Ascending aorta (tissue), 2 donors: ENCODE measurements at places on chromosomes 5 and 9. TPM values are rescaled to one million over a fixed set of nuclear protein-coding genes. Genes with fewer than 3 reads are reported as not detected.

GRCh38 chr5:31469886-31470285, 62.0 kb downstream of the DROSHA start:
- no peak for DNase-seq

GRCh38 chr5:118921866-118922265, 66.5 kb downstream of the DTWD2 start:
- no peak for DNase-seq

- no peak for DNase-seq
Measured at GRCh38 chr5:88886746-88887341, 3.9 kb upstream of the MEF2C start.

DNA sequence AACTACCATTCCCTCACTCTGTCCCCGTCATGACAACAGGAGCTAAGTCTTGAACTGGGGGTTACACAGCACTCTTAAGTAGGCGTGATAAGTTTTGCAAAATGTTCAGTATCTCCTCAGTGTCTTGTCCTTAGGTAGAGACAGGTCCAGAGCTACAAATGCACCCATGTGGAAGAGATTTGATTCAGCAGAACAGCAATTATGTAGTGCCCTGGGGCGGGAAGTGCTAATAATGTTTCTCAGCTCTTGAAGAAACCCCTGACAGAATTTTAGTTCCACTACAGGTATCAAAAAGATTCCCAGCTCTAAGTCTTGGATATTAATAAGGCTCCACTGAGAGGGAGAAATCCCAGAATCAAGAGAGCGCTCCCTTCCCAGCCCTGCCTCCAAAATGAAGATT, 49.6 kb downstream of the DCP2 start:
- no peak for DNase-seq

DNA sequence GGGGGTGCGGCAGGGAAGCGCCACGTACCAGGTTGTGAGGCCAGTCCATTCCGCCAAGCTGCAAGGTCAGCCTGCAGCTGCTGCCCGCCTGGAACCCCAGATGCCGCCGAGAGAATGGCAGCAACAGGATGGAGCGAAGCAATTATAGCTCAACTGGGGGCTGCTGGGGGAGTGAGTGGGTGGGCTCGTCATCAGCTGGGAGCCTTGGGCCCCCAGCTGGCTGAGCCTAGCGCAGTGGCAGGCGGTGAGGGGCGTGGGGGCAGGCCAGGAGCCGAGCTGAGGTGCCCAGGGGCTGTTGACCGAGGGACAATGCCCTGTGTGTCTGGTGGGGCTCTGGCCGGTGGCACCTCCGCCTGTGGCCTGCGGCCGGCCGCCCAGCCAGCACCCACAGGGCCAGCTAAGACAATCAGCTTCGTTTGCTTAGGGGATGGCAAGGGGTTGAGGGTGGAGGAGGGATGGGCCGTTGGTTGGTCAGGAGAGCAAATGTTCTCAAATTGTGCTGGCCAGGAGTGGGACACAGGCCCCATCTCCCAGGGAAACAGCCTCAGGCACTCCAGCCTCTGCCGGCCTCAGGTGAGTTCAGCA, at the start of gene IL17B:
Gene IL17B (minus strand): TSS at position 116 of the 585 bp plus-strand sequence. CDS start 67 bp downstream, at position 49.
- DNase-seq, result no peak

- no peak for DNase-seq
Measured at GRCh38 chr5:138725153-138725817, 27.9 kb upstream of the CTNNA1 start.

DNA sequence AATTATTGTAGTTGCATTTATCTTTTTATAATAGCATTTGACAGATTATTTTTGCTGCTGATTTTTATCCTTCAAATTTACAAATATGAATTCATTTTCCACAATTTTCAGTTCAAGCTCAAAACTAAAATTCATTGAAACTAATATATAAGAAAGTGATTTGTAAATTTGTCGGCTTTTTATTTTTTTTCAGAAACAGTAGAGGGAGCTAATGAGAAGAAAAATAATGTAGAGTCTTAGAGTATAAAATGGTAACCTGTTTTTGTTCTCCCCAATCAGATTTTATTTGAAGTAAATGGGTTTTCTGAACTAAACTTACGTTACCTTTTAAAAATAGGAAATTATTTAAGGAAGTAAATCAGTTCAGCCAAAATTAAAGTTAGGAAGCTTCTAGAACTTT, 19.2 kb downstream of the PRRC1 start:
- no peak for DNase-seq

GRCh38 chr5:87115839-87116364, 151.8 kb upstream of the RASA1 start:
- no peak for DNase-seq

Gene FOXD1
- 7.1 TPM for total RNA-seq
